ENCODE measurements at places on chromosomes 6 and 20.
A peak's percentile ranks its signal among the peaks of the same experiment; 100 is the strongest.

GRCh38 chr20:34705008-34705396 is 858 bp downstream of the TP53INP2 start:
- no peak for DNase-seq

DNA sequence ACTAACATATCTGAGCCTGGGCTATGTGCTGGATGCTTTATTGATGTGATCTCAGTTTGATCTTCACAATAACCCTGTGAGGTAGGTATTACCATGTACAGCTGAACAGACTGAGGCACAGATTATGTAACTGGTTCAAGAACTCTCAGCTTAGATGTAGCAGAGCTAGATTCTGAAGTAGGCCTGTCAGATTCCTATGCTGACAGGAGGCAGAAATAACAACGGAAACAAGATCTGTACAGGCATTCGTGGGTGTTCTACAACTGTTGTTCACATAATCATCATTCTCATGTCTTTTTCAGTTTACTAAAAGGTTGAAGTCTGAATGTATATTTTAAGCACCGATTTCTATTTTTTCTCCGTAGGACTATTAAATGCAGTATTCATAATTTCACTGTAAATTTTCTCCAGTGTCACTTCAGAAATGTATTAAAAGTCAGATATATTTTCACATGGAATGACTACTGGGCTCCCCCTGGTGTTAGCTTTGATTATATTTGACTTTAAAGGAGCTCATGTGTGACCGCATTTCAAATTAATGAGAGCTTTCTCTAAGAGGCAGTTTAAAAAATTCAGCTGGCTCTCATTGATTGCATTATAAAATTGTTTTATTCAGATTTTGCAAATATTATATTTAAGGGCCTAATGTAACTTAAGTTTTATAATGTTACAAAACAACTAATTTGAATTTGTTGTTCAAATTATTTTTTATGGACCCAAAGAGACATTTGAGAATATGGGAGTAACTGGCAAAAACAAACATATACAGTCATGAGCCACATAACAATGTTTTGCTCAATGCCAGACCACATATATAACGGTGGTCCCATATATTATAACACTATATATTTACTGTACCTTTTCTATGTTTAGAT is 36.4 kb upstream of the SLC17A4 start:
- DNase-seq: peak; percentile 49

- no peak for DNase-seq
Measured at GRCh38 chr6:84193114-84193708, 34.2 kb downstream of the CEP162 start.

- DNase-seq: no peak
Measured at GRCh38 chr6:15401769-15402250, 155.9 kb downstream of the JARID2 start.

GRCh38 chr6:106213660-106214289 is 111.8 kb downstream of the ATG5 start:
- DNase-seq: no peak

- DNase-seq: no peak
Measured at GRCh38 chr20:51095633-51096521, 73.0 kb upstream of the KCNG1 start.

DNA sequence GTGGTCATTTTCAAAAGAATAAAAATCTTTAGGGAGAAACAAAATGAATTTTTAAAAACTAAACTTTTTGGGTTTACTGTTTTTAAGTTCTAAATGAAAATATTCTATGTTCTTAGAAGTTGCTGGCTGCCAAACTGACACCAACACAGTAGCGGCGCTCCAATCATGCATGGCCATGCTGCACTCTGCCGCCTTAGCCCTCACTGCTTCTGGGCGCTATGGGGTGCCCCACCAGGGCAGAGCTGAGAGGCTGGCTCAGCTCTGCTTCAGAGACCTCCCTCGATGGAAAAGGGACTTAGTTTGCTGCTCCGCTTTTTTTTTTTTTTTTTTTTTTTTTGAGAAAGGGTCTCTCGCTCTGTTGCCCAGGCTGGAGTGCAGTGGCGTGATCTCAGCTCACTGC is 20.9 kb downstream of the EZR start:
- no peak for DNase-seq

GRCh38 chr20:63025534-63026331 is 19.0 kb upstream of the BHLHE23 start:
- no peak for DNase-seq

- DNase-seq: no peak
Measured at GRCh38 chr6:52843605-52844004, 3.0 kb upstream of the GSTA5 start.

GRCh38 chr20:31608251-31608945 is 3.3 kb downstream of the ID1 start:
- DNase-seq: no peak

DNA sequence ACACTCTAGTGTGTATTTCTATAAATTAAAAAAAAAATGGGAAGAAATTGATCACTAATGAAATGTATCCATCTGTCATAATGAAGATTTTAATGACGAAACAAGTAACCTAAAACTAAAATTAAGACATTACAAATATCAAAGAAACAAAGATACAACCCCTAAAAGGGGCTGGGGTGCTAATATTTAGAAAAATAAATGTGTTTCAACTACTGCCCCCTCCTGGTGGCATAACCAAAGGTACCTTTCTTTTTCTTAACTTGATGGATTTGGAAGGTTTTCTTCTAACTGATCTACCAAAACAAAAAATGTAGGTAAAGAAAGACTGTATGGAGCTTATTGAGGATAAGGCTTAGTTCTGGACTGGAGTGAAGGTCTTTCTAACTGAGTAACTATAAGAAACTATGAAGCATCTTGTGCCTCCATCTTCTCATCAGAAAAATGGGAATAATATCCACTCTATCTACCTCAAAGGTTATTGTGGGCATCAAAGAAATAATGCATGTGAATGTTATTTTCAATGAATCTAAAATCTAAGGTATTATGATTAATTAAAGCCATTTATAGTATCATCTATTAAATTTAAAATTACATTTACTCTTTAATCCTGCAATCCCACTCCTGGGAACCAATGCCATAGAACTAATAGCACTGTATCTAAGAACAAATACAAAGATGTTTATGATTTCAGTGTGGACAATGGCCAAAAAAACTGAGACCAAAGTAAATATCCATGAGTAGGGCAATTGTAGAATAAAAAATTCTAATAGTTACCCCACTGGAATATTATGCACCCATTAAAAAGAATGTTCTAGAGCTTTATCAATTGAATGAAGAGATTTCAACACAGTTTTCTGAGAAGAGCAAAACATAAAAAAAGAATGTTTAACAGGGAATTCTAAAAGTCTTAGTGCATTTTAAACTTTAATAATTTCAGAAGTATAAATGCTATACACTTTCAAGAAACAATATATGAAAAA is 117.2 kb downstream of the BACH2 start:
- DNase-seq: peak; percentile 61

All from AML-193 (cell line).